ENCODE measurements at places on chromosomes 7 and 10. TPM values are rescaled to one million over a fixed set of nuclear protein-coding genes. Genes with fewer than 3 reads are reported as not detected.

Gene NUTM2A
- 0.24 TPM for total RNA-seq

Gene SFRP4
- total RNA-seq: under 0.01 TPM

Gene BTBD16
- not detected for total RNA-seq

Gene GPR26
- not detected for total RNA-seq

Gene ANXA8L1
- total RNA-seq: 183 TPM

Gene CYP3A7
- not detected for total RNA-seq

Gene GPNMB
- total RNA-seq: 142 TPM

Gene SP8
- total RNA-seq: not detected

Gene SLC16A9
- total RNA-seq: 2.7 TPM

Gene FHIP2A
- 9.4 TPM for total RNA-seq

Gene CALCR
- not detected for total RNA-seq

Gene SUGCT
- total RNA-seq: 17.1 TPM

Gene LRRC18
- total RNA-seq: not detected

Gene SPAG6
- not detected for total RNA-seq

Gene TMEM213
- not detected for total RNA-seq

Gene TCF7L2
- 1.7 TPM for total RNA-seq

Gene NCF1
- total RNA-seq: not detected
